Eye (tissue), 1 donor: ENCODE measurements at places on chromosomes 1 and 21.

GRCh38 chr1:40185951-40186864 is 25.0 kb downstream of the RLF start:
- no peak for DNase-seq

DNA sequence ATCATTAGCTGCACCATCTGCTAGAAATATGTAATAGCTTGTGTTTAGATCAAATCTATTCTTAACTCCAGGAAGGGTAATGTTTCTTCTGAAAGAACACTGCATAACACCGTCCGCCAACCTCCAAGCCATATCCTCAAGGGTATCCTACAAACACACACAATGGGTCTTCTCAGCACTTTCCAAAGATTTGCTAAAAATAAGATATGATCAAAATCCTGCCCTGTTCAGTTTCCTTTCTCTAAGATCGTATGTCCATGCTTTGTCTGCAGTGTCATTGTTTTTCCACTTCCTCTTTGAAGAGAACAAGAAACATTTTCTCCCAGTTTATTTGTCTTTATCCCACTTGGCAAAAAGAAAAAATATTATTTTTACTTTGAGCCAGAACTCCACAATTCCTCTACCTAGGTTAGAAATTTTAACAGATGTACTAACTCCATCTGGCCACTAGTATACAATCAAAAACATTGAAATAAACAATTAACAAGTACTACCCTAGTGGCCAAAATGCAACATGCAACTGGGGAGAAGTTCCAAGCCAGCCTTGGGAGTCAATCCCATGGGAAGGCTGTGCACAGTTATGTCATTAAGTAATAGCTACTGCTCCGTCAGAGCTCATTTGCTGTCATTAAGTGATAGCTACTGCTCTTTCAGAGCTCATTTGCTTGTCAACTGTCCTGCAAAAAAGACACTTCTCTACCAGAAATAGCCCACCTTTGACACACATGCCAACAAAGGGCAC is 37.8 kb downstream of the FRRS1 start:
- peak; percentile 18 for DNase-seq

DNA sequence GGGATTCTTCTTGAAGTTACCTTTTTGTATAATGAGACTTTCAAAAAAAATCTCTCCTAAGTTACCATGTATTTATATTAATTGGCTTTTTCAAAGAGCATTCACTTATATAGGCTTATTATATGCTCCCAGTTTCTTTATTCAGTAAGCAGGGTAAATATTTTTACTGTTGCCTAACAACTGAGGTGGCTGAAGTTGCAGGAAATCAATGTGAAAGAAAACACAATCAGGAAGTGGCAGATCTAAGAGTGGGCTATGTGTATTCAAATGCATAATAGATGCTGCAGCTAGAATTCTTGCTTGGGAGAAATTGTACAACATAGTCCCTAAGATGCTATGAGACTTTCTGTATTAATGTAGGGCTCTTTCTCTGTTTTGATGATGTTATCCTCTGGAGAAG is 606.9 kb downstream of the NUF2 start:
- DNase-seq, result no peak

- DNase-seq, result no peak
Observed at GRCh38 chr1:33875862-33876261, 12.0 kb downstream of the HMGB4 start.

DNA sequence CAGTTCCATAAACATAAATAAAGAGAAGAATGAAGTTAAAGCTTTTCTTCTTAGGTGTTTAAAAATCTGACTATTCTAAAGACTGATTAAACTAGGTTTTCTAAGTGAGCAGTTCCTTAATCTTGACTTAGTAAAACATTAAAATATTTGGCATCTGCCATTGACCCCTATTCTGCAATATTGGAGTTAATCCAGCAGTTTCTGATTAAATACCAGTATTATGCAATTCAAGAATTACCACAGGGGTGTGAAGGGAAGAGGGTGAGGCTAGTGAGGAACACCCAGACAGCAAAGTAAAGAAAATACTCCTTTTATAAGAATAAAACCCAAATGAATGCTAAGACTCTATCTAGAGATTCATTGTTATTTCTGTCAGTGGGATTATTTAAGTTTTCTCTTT is 40.9 kb downstream of the CLIC4 start:
- no peak for DNase-seq

DNA sequence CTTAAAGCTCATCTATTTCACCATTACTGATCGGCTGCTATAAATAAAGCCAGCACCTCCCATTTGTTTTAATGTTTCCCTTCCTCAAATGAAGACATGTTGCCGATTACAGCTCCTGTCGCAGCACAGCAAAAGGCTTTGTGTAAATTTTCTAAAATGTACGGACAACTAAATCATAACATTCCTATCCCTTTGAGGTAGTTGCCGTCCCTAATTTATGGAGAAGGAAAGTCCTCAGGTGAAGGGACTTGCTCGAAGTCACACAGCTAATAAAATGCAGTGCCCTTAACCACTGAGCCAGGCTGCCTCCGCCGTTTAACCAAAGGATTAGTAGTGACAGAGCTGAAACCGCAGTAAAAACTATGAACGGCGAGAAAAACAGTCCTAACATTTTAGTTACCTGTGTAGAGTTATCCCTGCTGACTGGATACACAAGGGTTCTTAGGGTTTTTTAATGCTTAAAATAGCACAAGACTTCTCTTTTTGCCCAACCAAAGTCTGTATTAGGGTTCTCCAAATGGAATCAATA is 871 bp downstream of the PINK1 start:
- DNase-seq, result no peak

DNA sequence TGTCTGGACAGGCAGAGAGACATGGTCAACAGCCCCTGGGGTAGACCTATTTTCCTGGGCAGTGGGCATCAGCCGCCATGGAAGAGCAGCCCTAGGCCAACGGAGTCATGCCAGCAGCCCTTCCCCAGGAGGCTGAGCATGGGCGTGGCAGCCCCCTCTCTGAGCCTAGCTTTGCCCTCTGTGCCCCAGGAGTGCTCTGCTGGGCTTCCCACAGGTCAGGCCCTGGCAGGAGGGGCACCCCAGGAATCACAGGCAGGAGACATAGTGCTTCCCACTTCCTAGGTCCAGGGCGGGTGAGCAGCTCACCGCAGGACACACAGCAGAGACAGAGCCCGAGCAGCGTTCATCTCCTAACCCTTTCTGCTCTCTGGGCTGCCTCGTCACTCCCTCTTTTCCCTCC is 132.8 kb downstream of the GLIS1 start:
- DNase-seq, result no peak

- DNase-seq, result no peak
Observed at GRCh38 chr1:81109038-81109437, 691.7 kb upstream of the ADGRL2 start.

- DNase-seq, result no peak
Observed at GRCh38 chr1:37308031-37308960, 166.1 kb upstream of the ZC3H12A start.

DNA sequence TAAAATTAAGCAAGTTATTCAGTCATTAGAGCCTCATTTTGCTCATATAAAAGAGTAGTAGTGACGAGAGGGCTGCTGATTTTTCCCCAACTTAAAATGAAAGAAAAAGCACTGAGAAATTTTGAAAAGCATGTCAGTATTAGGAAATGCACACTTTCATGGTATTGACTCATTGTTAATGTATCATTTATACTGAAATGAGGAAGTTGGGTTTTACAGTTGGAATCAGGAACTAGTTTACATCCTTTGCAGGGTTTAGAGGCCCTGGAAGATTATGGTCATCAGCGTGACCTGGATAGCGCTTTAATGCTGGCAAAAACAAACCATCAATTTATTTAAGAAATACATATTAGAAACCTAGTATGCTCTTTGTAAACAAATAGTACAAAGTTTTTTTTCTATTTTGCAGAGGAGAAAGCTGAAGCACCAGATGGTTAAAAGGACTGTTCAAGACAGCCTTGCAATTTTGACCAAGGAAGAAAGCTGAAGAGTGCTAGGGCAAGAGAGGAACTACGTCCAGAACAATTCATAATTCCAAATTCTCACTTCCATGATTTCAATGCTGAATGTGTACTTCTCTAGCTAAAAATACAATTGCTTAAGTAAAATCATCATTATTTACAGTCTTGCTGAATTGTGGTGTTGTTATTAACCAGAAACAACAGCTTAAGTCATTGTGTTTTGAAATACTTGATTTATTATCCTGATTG is 94.8 kb upstream of the SGIP1 start:
- no peak for DNase-seq

DNA sequence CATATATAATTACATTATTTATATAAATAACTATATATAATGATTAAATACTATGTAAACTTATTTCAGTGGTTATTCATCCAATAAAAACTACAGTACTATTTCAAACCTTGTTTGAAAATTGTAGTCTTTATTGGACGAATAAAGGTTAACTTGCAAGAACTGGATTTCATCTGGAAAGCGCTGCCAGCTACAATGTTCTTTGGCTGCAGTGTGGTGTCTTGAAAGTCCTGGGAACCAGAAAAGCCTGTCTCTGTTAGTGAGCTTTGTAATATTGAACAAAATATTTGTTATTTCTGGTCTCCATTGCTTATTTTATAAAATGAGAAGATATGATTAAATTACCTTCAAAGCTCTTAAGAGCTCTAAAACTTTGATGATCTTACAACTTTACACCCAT is 763.6 kb downstream of the ADGRL2 start:
- DNase-seq, result peak; percentile 16

- no peak for DNase-seq
Observed at GRCh38 chr1:87264976-87265375, 63.7 kb upstream of the LMO4 start.

GRCh38 chr1:150150133-150151021 is 661 bp downstream of the PLEKHO1 start:
- DNase-seq, result peak; percentile 74

- DNase-seq, result peak; percentile 60
Observed at GRCh38 chr1:218394416-218394815, 49.3 kb downstream of the TGFB2 start.

DNA sequence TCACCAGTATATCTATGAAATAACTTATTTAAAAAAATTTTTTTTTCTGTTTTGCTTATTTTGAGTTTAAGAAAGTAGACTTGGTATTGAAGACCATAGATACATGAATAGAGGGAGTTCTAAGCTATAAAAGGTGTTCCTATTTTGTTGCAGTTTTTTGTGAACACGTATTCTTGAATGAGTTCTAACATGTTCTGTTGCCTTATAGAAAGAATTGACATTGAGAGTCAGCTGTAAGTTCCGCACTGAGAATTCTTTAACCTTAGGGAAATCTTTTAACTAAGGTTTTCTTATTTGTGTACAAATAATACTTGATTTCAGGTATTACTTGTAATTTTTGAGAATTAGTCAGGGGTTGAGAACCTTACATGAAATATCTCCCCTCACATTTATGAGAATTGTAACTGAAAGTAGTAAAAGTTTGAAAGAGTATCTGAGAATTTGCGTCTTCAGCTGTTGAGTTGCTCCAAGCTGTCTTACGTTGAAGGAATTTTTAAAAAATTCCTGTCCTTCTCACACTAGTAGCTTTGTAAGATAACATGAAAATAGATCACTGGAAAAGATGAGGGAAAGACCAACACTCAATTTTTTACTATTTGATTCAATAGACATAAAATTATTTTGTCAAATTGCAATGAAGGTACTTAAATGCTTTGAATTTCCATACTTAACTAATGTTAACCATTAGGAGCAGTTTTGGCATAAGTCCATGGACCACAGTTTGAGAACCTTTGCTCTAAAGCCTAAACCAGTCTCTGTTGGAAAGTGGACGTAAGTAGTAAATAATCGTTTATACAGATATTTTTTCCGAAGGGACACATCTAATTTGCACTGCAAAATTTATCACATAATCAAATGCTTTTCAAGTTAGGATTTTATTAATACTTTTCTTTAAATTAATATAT is 3.8 kb downstream of the DR1 start:
- no peak for DNase-seq

GRCh38 chr1:185785586-185785985 is 51.4 kb downstream of the HMCN1 start:
- no peak for DNase-seq
